ENCODE measurements at places on chromosomes 11 and 22. TPM values are rescaled to one million over a fixed set of nuclear protein-coding genes. Genes with fewer than 3 reads are reported as not detected.

The TUB gene
- total RNA-seq, result 48.2 TPM

DNA sequence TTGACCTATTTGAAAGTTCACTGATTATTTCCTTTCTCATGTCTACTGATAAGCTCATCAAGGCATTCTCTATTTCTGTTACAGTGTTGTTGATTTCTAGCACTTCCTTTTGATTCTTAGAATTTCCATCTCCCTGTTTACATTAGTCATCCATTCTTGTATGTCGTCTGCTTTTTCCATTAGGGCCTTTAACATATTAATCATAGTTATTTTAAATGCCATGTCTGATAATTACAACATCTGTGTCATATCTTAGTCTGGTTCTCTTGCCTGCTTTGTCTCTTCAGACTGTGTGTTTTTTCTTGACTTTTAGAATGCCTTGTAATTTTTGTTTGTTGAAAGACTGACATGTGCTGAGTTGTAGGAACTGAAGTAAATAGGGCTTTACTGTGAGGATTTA lies 602.1 kb downstream of the SOX6 start:
- H3K27ac ChIP-seq, result no peak overlapping the region
- H3K4me3 ChIP-seq, result no peak overlapping the region
- no peak for DNase-seq
- H3K4me1 ChIP-seq, result no peaks in the 10 kb centered on the region
- H3K27me3 ChIP-seq, result no peaks in the 10 kb centered on the region

The SELENOM gene
- 88.8 TPM for total RNA-seq

The GP1BB gene
- total RNA-seq, result 89.4 TPM

The TRIM29 gene
- total RNA-seq, result not detected

- no peak overlapping the region for H3K4me3 ChIP-seq
- no peaks in the 10 kb centered on the region for H3K27me3 ChIP-seq
- H3K4me1 ChIP-seq, result peaks cover 25% of the 10 kb centered on the region
- no peaks in the 10 kb centered on the region for H3K36me3 ChIP-seq
- H3K27ac ChIP-seq, result no peak overlapping the region
Observed at GRCh38 chr11:92332986-92333385, 108.4 kb downstream of the FAT3 start.

The SERPING1 gene
- 42.8 TPM for total RNA-seq

The CHADL gene
- total RNA-seq, result 3.3 TPM

- H3K27me3 ChIP-seq, result no peaks in the 10 kb centered on the region
- no peak overlapping the region for H3K27ac ChIP-seq
- no peak overlapping the region for H3K4me3 ChIP-seq
- peaks cover 51% of the 10 kb centered on the region for H3K36me3 ChIP-seq
Observed at GRCh38 chr11:27380771-27381170, 17.8 kb upstream of the CCDC34 start.

DNA sequence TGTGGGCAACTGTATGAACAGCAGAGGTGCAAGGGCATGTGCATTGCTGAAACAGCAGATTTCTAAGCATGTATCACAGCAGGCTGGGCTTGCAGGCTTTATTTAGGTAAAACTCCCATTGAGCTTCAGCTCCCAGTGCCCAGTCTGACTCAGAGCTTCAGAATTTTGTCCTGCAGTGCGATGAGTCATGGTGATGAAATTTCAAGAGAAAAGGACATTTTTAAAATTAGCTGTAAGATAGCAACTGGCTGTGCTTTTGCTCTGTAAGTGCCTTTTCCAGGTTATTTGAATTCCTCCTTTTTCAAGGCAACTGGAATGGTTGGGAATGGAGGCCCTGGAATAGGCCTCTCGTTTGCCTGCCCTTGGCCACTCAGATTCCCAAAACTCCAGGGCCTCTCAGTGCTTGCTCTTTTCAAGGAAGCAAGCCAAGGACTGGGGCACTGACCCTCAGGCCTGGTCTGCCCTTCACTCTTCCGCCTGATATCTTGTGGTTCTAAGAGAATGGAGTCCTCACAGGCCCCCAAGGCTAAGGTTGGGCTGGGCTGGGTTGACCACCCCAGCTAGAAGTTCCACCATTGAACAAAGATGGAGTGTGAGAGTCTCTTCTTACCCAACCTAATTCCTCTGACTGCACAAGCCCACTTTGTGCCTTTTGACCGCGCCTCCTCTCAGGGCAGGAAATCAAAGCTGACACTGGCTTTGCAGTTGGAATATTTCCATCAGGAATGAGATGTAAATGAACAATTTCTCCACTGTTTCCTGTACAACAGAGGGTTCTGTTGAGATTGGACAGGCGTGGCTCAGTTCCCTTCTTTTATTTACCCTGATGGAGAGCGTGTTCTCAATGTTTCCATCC lies 59.5 kb upstream of the PRSS23 start:
- no peaks in the 10 kb centered on the region for H3K36me3 ChIP-seq
- no peak overlapping the region for H3K4me3 ChIP-seq
- H3K27ac ChIP-seq, result peak overlapping the region; percentile 87

The IL17REL gene
- not detected for total RNA-seq

The THY1 gene
- total RNA-seq, result 6.3 TPM

- DNase-seq, result no peak
- H3K4me3 ChIP-seq, result no peak overlapping the region
- H3K4me1 ChIP-seq, result peaks cover 23% of the 10 kb centered on the region
- H3K27me3 ChIP-seq, result no peaks in the 10 kb centered on the region
- H3K27ac ChIP-seq, result no peak overlapping the region
Observed at GRCh38 chr11:2673250-2673610, 26.6 kb downstream of the KCNQ1OT1 start.

- peaks cover 13% of the 10 kb centered on the region for H3K27me3 ChIP-seq
- no peak overlapping the region for H3K4me3 ChIP-seq
- H3K4me1 ChIP-seq, result no peaks in the 10 kb centered on the region
- no peak overlapping the region for H3K27ac ChIP-seq
- H3K36me3 ChIP-seq, result peaks cover 6% of the 10 kb centered on the region
Observed at GRCh38 chr22:24420072-24420976, 7.1 kb upstream of the ADORA2A start.

The P2RY2 gene
- 0.48 TPM for total RNA-seq

DNA sequence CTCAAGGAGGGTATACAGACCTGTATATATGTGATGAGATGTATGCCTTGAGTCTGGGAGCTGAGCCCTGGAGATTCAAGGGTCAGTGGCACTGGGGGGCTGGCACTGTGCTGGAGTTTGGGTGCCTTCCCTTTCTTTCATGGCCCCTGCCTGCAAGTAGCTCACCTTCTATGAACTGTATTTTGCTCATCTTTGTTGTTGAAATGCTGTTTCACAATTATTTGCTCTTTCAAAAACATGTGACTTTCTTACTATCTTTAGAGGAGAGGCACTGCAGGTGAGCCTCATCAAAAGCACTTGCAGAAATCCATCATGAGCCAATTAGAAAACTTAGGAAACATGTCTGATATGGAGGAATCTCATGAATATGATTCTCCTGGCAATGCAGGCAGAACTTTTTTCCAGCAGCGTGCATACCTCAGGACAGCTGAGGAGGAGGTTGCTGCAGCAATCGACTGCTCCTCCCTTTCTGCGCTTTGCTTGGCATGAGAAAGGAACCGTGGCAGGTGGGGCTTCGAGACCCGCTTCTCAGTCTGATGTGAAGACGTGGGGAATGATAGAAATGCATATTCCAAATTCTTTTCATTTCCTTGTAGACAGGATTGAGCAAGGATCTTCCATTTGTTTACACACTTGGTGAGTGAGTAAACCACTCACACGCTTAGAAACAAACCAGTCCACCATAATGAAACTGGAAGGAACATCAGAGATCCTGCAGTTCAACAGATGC lies 178.4 kb upstream of the E2F8 start:
- H3K4me3 ChIP-seq, result no peak overlapping the region
- H3K27me3 ChIP-seq, result no peaks in the 10 kb centered on the region
- no peaks in the 10 kb centered on the region for H3K4me1 ChIP-seq
- no peak overlapping the region for H3K27ac ChIP-seq
- H3K36me3 ChIP-seq, result no peaks in the 10 kb centered on the region
- DNase-seq, result no peak
